ENCODE measurements at places on chromosomes 4 and X.

DNA sequence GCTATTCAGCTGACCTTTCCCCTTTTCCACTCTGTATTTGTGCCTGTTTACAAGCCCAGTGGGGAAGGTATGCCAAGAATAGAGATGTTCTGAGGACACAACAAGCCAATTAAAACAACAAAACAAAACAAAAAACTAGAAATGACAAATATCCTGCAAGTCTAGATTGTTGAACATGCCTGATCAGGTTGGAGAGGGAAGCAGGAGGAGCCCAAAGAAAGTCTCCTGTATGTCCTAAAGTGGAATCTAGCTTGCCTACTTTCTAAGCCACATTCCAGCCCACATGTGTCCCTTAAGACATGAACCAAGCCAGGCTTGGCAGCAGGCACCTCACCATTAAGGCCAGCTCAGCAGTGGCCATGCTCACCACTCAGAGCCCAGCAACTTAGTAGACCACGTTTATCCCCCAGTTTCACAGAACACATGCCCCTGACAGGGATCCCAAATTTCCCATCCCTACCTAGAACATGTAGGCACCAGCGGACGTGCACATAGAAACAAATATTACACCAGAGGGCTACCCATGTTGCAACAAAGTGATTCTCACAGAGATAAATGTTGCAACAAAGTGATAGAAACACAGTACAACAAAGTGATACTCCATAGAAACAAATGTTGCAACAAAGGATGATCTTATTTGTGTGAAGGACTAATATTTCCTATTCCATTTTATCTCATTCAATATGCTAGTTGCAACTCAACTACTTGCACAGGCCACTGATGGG lies 48.3 kb downstream of the CD99L2 start:
- no peak for DNase-seq

- no peak for DNase-seq
Measured at GRCh38 chr4:36386691-36387090, 105.3 kb downstream of the DTHD1 start.

DNA sequence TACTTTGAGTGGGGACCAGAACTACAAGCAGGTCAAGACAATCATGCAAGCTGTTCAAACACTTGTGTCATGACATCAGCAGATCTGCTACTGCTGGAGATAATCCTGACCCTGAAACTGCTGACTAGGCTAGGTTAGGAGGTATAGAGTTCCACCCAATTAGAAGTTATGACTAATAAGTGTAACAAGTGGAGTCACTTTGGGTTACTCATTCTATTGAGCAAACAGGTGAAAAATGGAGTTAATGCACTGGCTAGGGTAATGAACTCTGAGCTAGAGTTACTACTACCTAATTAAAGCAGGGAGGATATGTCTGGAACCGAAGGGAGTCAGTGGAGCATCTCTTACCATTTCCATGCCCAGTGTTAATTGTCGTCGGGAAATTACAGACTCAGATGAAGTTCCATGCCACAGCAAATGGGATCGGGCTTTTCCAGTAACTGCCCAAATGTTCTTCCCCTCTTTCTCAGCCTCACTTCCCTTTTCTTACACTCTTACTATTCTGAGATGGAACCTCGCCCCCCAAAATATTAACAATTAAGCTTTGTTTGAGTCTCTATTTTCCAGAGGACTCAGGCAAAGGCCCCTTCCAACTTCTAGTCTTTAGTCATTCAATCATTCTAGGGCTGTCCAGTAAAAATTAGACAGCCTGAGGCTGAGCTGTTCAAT lies 19.8 kb upstream of the MANBA start:
- DNase-seq = no peak

- DNase-seq = no peak
Measured at GRCh38 chrX:43743100-43743822, 87.2 kb downstream of the MAOA start.

DNA sequence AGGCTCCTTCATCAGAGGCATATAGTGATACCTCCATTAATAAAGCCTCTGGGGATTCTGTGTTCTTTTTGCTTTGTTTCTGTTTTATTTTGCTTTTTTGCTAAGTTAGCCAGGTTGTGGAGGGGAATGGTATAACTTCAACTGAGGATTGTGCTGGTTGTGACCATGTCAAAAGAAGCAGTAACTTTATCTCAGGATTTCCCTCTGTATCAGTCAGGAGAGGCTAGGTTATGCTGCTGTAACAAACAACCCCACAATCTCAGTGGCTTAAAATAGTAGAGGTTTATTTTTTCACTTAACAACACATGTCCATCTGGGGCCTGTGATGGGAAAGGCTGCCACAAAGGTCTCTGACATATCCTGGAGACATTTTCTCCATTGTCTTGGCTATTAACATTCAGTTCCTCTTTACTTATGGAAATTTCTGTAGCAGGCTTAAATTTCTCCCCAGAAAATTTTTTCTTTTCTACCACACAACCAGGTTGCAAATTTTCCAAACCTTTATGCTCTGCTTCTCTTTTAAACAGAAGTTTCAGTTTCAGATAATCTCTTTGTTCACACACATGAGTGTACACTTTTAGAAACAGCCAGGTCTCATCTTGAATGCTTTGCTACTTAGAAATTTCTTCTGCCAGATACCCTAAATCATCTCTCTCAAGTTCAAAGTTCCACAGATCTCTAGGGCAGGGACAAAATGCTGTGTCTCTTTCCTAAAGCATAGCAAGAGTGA lies 64.7 kb downstream of the UCHL1 start:
- no peak for DNase-seq

DNA sequence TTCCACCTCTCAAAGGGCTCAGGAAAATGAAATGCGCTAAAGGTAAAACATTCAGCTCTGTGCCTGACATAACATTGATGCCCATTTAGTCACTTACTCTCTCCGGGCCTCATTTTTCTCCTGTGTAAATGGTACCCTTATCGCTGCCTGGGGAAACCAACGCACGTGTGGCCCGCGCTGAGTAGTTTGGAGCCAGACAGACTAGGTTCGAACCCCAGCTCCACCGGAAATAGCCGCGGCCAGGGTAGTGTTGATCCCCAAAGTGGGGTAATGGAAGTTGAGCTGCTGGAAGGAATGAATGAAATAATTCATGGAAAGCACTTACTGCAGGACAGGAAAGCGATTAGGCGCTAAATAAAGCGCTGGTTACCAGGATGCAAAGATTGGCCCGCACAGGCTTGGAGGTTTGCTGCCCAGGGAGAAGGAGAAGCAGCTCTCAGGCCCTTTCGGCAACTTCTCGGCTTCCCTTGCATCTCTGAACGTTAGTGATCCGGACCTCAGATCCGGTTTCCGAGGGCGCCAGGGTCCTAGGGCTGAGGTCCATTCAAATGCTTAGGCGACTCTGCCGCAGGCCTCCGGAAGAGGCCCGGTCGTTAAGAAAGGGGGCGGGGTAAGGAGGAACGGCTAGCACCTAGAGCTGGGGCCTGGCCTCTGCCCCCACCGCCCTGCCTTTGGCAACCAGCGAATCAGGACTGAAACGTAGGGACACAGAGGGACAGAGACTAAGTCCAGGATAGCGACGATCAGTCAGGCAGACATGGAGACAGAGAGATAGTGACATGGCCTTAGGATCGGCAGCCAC lies 13.3 kb downstream of the NKX3-2 start:
- DNase-seq = peak; percentile 66

- DNase-seq = no peak
Measured at GRCh38 chrX:70969635-70970481, 39.0 kb upstream of the SLC7A3 start.

- no peak for DNase-seq
Measured at GRCh38 chr4:156677656-156678055, 293.9 kb downstream of the PDGFC start.

- DNase-seq = no peak
Measured at GRCh38 chrX:132063334-132063733, 40.2 kb downstream of the STK26 start.

DNA sequence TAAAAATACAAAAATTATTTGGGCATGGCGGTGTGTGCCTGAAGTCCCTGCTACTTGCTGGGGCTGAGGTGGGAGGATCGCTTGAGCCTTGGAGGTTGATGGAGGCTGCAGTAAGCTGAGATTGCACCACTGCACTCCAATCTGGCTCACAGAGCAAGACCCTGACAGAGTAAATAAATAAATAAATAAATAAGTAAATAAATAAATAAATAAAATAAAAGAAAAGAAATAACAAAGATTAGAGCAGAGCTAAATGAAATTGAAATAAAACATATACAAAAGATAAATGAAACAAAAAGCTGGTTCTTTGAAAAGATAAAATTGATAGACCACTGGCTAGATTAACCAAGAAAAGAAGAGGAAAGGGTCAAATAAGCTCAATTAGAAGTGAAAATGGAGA lies 43.1 kb downstream of the HPGD start:
- no peak for DNase-seq

DNA sequence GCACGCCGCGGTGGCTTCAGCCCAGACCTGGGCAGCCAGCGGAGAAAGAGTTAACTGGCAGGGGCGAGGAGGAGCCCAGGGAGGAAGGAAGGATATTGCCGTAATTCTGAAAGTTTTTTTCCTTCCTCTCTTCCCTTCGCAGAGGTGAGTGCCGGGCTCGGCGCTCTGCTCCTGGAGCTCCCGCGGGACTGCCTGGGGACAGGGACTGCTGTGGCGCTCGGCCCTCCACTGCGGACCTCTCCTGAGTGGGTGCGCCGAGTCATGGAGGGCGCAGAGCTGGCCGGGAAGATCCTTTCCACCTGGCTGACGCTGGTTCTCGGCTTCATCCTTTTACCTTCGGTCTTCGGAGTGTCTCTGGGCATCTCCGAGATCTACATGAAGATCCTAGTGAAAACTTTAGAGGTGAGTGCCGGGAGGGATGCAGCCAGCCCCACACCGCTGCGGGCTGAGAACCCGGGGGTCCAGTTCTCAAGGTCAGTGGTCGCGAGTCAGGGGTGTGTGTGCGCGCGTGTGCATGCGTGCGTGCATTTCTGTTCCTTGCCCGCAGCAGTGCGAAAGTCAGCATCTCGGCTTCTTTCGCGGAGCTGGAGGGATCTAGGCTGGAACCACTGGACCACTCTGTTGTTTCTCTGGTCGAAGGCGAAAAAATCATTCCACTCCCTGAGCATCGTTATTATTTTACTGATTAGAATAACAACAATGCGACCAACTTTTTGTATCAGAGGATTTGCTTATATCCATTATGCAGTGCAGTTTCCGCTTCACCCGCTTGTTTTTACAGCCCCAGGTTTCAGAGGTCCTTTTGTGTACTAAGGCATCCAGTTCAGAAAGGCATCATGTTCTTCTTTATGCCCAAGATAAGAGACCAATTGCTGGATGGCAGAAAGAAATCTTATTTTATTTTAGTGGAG lies 709 bp downstream of the GPAT3 start:
- no peak for DNase-seq

- DNase-seq = no peak
Measured at GRCh38 chr4:109967798-109968520, 55.3 kb downstream of the EGF start.

- DNase-seq = no peak
Measured at GRCh38 chr4:147408189-147408588, 72.7 kb upstream of the EDNRA start.

DNA sequence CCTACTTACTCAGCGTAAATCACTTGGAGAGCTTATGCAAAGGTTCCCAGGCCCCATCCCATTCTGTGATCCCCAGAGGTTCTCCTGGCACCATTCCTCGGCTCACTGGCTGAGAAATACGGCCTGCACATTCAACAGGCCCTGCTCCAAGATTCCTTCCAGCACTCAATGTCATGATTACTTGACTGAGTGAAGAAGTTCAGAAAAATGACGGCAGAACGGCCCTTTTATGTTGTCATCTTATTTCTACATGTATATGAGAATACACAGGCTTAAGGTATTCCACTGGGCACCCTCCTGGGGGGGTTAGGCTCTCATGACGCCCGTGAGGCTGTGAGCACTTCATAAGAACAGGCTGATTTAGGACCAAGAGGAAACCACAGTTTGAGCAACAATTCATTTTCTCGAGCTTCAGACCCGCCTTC lies 190.6 kb downstream of the NSUN7 start:
- no peak for DNase-seq

GRCh38 chr4:94390804-94391410 lies 48.3 kb upstream of the HPGDS start:
- no peak for DNase-seq

DNA sequence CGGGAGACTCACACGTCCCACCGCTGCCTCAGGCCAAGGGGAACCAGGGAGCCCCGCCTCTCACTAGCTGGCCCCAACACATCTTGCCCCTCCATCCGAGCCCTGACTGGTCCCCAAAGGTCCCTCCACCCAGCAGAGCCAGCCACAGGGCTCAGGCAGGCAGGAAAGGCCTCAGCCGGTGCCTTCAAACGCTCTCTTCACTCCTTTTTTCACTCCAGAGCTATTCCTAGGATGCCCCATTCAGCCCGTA lies 1.5 kb upstream of the ARHGAP4 start:
- no peak for DNase-seq

- no peak for DNase-seq
Measured at GRCh38 chrX:131837325-131837724, 185.8 kb upstream of the STK26 start.

- no peak for DNase-seq
Measured at GRCh38 chr4:149735796-149736195, 79.8 kb downstream of the IQCM start.

GRCh38 chr4:171582961-171583581 lies 230.1 kb upstream of the GALNTL6 start:
- DNase-seq = no peak

GRCh38 chr4:15469402-15470127 lies at the start of gene CC2D2A:
Gene CC2D2A (plus strand): TSS chr4:15469882. CDS start chr4:15475933, 6,051 bp downstream.
- DNase-seq = peak; percentile 75

GRCh38 chrX:98231003-98231402 lies 1347.3 kb downstream of the RPA4 start:
- no peak for DNase-seq

DNA sequence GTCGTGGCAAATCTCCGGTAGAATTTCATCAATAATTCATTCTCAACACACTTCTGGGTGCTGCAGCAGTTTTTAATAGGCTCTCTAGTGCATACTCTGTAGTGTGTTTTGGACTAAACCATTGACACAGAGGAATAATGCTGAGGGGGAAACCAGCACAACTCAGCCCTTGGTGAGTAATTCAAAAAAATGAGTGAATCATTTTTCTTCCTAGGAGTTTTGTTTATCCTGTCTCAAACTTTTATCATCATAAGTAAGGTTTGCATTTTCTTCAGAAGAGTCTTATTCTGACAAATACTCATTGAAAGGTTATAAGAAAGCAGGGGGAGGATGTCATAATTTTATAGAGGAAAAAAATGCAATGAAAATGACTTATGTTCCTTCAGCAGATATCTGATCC lies 2542.7 kb downstream of the PCDH7 start:
- DNase-seq = no peak

GRCh38 chr4:122798101-122798500 lies 28.5 kb upstream of the FGF2 start:
- peak; percentile 76 for DNase-seq

GRCh38 chr4:189202182-189202868 lies 738.3 kb upstream of the FRG1 start:
- DNase-seq = peak; percentile 65
